ENCODE measurements at places on chromosomes 2 and 18.
A peak's percentile ranks its signal among the peaks of the same experiment; 100 is the strongest.

- peak; percentile 18 for DNase-seq
Observed at GRCh38 chr2:102301867-102302362, 9.4 kb upstream of the IL1RL1 start.

DNA sequence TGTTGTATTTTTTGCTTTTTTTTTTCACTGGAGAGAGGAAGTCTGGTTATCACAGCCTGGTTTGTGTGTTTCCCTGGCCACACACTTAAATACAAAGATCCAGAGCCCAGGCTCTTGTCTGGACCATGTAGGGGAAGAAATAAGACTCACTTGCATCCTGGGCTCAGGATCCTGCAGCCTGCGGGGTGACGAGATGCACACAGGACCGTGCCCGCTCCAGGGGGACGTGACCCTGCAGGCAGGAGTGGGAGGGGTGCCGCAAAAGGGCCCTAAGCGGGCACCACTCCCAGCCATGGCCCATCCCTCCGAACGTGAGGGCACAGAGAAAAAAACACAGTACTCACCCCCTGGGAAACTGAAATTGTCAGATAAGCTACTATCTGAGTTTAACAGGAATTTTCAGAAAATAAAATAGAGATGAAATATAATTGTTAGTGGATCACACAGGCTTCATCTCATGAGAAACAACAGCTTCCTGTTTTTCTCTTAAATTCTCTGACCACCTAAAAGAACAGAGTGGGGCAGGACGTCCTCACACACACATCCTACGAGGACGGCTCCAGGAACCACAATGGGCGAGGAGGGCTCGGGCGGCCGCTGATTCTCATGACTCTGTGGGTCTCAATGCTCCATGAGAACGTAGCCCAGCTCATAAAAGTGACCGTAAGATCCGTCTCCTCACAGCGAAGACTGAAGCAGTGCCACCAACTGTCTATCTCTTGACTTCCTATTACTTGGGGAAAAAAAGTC is 142.6 kb upstream of the ALKAL2 start:
- no peak for DNase-seq

DNA sequence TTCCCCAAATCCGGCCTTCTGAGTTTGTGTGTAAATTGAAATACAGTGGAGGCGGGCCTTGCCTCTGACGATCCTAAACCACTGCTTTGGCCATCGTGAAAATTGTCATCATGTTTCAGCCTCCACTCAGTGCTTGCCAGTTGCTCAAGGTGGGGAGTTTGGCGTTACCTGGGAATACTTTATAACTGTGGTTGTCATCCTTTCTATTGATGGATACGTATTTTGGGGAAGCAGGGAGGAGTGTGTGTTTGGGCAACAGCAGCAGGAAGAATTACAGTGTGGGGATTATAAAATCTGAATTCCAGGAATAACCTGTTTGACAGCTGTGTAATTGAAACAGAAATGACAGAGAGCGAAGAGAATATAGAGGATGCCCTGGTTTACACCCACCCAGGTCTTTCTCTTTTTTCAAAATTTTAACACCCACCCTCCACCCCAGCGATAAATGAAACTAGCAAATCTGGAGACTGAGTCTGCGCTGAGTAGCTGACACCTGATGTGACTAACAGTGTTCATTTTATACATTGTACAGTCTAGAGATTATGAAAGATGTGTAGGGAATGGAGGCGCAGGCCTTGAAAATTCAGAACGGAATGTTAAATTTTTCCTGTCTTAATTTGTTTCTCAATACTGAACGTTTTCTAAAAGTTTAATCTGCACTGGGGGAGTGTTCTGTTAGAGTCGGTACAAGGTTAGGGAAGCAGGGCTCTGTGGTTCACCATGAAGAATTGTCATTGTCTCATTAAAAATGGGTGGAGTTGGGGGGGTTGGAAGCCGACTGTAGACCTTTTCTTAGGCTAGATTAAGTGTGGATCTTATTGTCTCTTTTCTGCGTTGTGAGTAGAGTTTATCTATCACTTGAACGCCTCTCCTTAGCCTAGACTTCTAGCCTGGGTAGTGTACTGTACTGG is 1.6 kb downstream of the MAP4K4 start:
- no peak for DNase-seq

DNA sequence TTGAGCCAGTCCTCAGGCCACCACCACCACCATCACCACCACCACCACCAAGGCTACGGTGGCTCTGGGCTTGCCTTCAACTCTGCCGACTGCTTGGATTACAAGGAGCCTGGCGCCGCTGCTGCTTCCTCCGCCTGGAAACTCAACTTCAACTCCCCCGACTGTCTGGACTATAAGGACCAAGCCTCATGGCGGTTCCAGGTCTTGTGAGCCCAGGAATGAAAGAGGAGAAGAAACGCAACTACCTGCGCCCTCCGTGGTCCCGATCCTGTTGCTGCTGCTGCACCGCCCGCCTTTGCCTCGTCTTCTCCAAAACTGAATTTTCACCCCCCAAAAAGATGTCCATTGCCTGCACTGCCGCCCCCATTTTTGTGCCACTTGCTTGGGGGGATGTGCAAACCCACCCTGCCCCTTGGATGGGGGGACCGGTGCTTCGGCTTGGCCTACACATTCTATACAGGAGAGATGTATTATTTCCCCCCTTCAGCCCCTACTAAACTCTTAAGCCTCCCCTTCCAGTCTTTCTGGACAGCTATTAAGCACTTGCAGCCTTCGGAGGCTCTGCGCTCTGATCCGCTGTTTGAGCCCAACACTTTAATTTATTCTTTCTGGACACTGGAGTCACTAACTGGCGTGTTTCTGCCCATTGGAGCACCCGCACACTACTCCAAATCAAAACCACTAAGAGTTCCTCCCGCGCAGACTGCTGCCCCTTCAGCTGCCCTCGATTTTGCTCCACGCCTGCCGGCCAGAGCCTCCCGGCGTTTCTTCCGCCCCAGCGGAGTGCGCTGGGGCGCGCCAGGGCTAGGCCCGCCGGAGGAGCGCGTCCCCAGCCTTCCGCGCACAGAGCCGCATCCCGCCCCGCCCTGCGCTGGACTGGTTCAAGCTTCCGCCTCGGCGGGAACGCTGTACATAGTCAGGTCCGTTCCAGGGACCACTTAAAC is 5.7 kb downstream of the OTX1 start:
- DNase-seq: no peak

DNA sequence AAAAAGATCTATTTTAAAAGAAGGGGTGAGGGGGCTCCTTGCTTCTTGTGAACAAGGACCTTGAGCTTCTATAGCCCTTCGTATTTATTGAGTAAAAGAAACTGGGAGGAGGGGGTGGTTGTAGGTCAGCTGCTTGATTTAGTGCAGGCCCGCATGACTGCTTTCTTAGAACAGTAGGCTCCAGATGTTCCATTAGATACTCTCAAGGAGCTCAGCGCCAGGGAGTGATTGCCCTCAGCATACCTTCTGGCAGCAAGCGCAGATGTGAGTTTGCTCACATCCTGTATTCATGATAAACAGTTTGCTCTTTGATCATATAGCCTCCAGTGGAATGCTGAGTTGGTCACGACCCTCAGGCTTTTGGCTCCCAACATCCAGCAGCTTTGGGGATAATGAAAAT is 108.9 kb upstream of the XPO1 start:
- peak; percentile 30 for DNase-seq

GRCh38 chr2:212811036-212811805 is 272.6 kb upstream of the ERBB4 start:
- DNase-seq: no peak

GRCh38 chr2:73938718-73939352 is 12.2 kb downstream of the DGUOK start:
- peak; percentile 85 for DNase-seq

GRCh38 chr2:11750422-11750821 is 4.0 kb downstream of the LPIN1 start:
- DNase-seq: no peak

GRCh38 chr2:117057016-117057415 is 757.5 kb upstream of the DDX18 start:
- DNase-seq: no peak

- no peak for DNase-seq
Observed at GRCh38 chr2:168723275-168723899, 79.0 kb upstream of the NOSTRIN start.

- peak; percentile 49 for DNase-seq
Observed at GRCh38 chr2:237744613-237745249, 53.8 kb upstream of the RBM44 start.

- DNase-seq: peak; percentile 8
Observed at GRCh38 chr2:46915281-46915810, at the start of gene MCFD2. TSS of gene MCFD2 (minus strand) at chr2:46915806. CDS start at chr2:46909171, 6,635 bp downstream.

DNA sequence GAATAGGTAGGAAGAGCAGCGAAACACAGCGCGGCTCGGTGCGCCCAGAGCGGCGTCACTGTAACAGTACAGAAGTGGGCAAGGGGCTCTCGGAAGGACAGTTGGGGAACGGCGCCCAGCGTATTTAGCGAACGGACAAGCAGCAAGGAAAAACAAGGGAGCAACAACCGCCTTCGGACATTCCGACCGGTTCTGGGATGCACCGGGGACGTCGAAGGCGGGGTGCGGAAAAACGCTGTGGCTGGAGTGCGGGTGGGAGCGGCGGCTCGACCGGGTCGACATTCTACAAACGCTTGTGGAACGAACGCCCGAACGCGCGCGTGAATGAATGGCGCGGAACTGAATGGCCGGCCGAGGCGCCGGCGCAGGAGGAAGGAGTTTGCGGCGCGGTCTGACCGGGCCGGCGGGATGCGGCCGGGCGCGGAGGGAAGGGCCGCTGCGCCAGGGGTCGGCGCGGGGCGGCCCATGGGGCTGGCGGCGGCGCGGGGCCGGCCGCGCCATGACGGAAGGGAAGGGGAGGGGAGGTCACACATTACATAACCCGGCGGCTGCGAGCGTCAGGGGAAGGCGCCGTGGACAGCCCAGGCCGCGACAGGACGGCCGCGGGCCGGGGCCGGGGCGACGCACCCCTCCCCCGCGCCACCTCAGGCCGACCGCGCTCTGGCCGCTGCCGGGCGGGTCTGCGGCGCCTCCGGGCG is 605 bp downstream of the REV1 start:
- DNase-seq: peak; percentile 38

GRCh38 chr2:70785137-70785911 is 5.1 kb downstream of the FIGLA start:
- DNase-seq: peak; percentile 56

DNA sequence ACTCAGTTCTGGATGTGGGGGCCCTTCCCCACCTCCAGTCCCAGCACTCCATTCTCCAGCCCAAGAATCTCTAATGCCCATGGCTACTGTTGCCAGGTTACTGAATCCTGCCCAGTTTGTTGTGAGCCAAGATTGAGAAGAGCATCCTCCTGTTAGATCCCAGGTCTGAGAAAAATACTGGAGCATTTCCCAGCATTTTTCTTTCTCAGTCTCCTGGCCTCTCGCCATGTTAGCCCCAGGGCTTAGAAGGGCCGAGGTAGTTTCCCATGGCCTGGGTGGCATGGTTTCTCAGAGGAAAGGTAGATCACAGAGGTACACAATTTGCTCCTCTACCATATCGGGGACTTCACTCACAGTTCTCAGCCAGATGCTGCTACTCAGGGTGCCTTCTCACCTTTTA is 135.7 kb downstream of the OTX1 start:
- no peak for DNase-seq

Data from fibroblast of upper back skin (primary cell).